Fibroblast of the aortic adventitia (primary cell): ENCODE measurements at places on chromosomes 2 and 18.

DNA sequence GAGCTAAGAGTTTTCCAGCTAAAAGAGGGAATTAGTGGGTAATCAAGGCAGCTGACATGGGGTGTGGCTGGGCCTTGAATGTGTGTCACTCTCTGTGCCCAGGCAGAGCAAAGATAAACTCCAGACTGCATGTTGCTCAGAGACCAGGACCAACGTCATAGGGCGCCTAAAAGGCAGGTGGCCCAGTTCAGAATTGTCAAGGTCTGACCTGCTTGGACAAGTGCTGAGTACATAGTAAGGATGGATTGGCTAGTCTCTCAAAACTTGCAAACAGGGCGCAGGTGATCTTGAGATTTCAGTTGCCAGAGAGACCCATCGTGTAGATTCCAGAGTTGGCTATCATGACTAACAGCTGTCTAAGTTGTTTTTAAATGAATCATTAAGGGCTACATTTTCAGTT lies 19.0 kb downstream of the CLUL1 start:
- no peak for DNase-seq

DNA sequence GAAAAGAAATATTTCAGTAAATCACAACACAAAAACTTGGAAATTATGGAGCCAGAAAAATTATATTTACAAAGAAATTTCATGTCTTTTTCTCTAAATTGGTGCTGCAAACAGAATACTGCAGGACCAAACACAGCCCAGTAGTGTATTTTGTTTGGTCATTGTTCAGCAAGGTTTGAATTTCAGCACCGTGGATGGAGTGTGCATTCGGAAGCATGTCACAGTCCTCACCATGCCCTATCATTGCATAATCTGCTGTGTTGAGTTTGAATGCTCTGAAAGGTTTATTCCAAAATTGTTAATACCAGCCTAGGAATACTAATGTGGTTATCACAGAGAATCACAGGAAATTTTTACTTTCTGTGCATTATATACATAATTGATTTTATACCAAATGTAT lies 296.7 kb downstream of the METTL4 start:
- DNase-seq = no peak

GRCh38 chr18:50395093-50395492 lies 20.2 kb downstream of the SKA1 start:
- no peak for DNase-seq

GRCh38 chr2:190980630-190981209 lies 33.3 kb downstream of the STAT1 start:
- DNase-seq = no peak

GRCh38 chr2:224982226-224982625 lies 60.0 kb downstream of the DOCK10 start:
- DNase-seq = peak; percentile 58

- DNase-seq = no peak
Measured at GRCh38 chr2:201058914-201059313, 12.6 kb downstream of the HYCC2 start.

- no peak for DNase-seq
Measured at GRCh38 chr2:60867007-60867406, 14.4 kb upstream of the REL start.

DNA sequence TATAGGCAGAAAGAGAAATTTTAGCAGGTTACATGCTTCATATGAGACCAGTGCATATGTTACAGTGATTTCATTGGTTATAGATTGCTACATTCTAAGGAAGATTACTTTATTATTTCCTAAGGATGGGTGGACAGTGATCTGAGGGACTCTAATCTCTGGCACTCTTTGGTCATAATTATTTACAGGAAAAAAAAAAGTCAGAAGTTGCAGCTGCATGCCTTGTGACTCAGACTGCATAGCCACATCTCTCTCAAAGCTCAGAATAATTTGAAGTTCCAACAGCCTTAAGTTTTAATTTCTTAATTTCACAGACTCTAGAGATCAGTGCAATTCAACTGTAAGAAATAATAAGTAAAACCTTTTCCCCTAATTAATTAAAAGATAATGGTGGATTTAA lies 27.1 kb upstream of the BARD1 start:
- DNase-seq = no peak

DNA sequence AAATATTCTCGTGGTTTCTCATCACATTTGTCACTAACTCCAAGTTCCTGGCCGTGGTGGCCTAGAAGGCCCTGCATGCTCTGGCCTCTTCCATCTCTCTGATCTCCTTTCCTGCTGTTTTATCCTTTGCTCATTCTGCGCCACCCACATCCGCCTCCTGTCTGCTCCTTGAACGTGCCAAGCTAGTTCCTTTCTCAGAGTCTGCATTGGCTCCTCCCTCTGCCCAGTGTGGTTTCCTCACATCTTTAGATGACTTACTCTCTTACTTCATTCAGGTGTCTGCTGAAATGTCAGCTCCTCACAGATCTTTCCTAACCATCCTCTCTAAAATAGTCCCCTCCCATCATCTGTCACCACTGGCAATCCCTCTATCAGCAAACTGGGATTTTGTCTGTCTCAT lies 158.6 kb upstream of the RBMS1 start:
- no peak for DNase-seq

- peak; percentile 47 for DNase-seq
Measured at GRCh38 chr2:127197475-127198385, 22.4 kb downstream of the CYP27C1 start.

- no peak for DNase-seq
Measured at GRCh38 chr2:172072303-172072702, 13.0 kb upstream of the DLX1 start.

GRCh38 chr2:37507703-37508102 lies 163.3 kb downstream of the QPCT start:
- no peak for DNase-seq

GRCh38 chr2:64288321-64289193 lies 144.3 kb upstream of the PELI1 start:
- DNase-seq = peak; percentile 91

GRCh38 chr18:64127172-64127571 lies 21.7 kb downstream of the LINC00305 start:
- DNase-seq = no peak

DNA sequence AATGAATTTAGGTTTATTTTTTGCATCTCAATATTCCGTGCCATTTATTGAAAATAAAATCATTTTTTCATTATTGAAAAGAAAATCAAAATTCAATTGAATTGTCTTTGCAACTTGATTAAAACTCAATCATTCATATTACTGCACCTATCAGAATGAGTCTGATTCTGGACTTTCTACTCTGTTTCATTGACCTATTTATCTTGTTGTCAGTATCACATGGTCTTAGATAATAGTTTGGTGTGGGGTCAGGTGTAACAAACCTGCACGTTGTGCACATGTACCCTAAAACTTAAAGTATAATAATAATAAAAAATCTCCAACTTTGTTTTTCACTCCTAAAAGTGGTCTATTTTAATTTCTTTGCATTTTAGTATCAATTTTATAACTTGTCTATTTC lies 422.9 kb downstream of the RAD51AP2 start:
- no peak for DNase-seq

- no peak for DNase-seq
Measured at GRCh38 chr2:30218814-30219213, 12.5 kb upstream of the LBH start.

- no peak for DNase-seq
Measured at GRCh38 chr2:209523041-209523740, 99.3 kb downstream of the MAP2 start.

GRCh38 chr2:200665626-200666453 lies 80.0 kb downstream of the AOX1 start:
- DNase-seq = no peak

GRCh38 chr2:98903064-98903355 lies 33.0 kb downstream of the CRACDL start:
- DNase-seq = no peak

DNA sequence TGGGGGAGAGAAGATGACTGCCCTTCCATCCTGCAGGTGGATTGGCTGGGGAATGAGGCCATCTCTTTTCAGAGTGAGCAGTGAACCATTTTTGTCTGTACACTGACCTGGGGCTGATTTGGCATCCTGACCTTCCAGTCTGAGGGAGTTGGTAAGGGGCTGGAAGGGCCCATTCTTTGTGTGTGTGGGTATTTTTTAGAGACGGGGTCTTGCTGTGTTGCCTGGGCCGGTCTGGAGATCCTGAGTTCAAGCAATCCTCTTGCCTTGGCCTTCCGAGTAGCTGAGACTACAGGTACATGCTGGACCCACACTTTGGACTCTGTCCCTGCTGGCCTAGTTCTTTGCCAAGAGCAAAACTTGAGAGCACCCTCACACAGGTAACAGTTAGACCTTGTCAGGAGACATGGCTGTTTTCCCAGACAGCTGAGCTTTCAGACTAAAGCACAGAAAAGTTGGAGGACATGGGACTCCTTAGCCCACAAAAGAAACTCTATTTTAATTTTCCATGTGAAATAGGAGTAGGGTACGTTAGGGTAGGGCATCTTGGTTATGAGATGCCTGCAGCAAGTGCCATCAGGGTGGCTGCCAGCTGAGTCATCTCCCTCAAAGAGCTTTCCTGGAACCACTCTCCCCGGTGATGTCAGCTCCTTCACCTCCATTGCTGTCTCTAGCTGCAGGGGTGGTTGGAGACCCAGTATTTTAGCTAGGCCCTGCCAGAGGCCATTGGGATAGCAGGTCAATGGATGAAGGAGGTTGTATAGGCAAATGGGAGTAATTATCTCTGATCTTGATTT lies 60.7 kb downstream of the DGKD start:
- DNase-seq = peak; percentile 51

- no peak for DNase-seq
Measured at GRCh38 chr2:223315813-223316212, 263.8 kb downstream of the KCNE4 start.

DNA sequence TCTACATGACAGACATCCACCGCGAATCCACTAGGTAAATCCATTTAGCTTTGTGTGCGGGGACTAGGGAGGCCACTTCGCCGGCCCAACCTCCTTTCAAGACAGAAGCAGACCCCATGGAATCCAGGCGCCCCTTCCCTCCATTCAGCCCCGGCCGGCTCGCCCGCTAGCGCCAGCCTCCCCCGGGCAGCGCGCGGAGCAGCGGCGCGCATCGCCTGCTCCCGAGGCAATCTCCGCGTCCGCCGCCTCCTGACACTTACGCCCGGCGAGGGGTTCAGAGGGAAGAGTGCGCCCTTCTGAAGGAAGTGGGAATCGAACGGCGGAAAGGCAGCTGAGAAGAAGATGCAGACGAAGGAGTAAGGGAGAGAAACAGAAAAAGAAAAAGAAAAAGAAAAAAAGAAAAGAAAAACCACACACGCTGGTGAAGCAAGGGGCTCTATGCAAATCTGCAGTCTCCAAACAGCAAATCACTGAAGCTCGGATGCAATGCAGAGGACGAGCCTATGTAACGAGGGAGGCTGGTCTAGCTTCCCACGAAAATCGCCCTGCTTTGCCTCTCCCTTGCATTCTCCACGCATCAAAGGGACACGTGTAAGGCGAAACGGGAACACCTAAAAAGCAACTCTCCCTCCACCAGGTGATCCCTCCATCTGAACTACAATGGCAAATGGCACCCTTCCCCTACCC lies 684.4 kb downstream of the NRXN1 start:
- no peak for DNase-seq

GRCh38 chr18:3821524-3821923 lies 371.6 kb downstream of the TGIF1 start:
- DNase-seq = no peak

DNA sequence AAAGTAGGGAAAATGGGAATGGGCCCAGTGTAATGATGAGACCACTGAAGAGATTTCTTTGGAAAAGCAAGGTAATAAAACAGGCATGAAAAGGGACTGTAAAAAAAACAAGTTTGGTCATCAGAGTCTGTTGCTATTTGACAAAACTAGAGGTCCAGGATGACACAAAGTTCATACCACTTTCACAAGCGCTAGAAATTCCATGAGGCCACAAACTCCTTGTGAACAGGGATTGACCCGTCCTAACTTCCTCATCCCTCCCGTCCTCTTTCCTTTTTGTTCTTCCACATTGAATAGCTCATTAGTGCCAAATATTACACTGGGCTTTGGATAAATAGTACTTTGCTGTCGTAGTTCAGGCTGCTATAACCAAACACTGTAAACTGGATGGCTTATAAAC lies 188.8 kb upstream of the EPC2 start:
- DNase-seq = no peak

- DNase-seq = peak; percentile 86
Measured at GRCh38 chr2:121075006-121075551, 209.9 kb downstream of the TFCP2L1 start.

- no peak for DNase-seq
Measured at GRCh38 chr2:175234153-175234552, 52.6 kb upstream of the ATP5MC3 start.

DNA sequence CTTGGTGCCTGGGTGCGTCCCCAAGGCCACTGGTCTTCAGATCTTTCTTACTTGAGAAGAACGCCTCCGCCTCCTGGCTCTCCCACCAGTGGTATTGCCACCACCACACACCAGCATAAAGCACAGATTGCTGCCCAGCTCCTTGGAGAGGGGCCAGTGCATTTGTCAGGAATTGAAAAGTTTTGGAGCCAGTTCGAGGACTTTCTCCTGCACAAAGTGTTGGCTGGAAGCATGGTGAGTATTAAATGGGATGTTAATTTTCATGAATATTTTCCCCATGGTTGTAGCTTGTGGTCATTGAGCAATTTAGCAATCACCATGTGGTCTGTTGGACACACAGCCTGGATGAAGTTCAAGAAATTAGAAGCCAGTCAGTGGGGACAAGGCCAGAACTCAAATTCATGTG lies 684.6 kb upstream of the FANCL start:
- DNase-seq = peak; percentile 3

DNA sequence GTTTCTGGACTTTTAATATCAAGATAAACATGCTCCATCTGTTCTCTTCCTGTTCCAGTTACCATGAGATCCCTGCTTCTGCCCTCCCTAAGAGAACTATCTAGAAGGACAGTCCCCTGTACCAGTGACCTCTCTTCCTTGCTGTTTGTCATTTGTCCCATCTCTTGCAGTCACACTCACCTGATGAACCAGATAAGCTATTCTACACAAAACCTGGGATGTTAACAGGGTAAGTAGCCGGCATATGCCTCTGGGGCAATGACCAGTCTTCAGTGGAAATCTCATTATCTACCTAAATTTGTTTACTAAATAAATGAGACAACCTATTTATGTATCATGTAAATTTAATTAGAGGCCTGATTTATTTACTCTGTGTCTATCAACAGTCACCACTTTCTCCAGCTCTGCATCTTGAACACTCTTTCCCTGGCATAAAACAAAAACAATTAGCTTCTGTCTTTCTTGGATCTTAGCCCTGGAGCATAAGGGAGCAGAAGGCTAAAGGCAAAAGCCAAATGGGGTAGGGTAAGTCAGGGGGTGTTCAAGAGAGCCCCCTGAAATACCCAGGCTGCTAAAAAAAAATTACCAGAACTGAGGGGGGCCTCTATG lies 337.7 kb downstream of the ALK start:
- no peak for DNase-seq

- no peak for DNase-seq
Measured at GRCh38 chr2:26540306-26540705, 62.4 kb upstream of the OTOF start.

GRCh38 chr18:43054815-43055519 lies 60.5 kb downstream of the RIT2 start:
- no peak for DNase-seq

GRCh38 chr2:114316532-114317300 lies 125.7 kb upstream of the DPP10 start:
- DNase-seq = no peak
